Neural crest cell (in vitro differentiated cells): ENCODE measurements at places on chromosomes 5 and 9. TPM values are rescaled to one million over a fixed set of nuclear protein-coding genes. Genes with fewer than 3 reads are reported as not detected.

DNA sequence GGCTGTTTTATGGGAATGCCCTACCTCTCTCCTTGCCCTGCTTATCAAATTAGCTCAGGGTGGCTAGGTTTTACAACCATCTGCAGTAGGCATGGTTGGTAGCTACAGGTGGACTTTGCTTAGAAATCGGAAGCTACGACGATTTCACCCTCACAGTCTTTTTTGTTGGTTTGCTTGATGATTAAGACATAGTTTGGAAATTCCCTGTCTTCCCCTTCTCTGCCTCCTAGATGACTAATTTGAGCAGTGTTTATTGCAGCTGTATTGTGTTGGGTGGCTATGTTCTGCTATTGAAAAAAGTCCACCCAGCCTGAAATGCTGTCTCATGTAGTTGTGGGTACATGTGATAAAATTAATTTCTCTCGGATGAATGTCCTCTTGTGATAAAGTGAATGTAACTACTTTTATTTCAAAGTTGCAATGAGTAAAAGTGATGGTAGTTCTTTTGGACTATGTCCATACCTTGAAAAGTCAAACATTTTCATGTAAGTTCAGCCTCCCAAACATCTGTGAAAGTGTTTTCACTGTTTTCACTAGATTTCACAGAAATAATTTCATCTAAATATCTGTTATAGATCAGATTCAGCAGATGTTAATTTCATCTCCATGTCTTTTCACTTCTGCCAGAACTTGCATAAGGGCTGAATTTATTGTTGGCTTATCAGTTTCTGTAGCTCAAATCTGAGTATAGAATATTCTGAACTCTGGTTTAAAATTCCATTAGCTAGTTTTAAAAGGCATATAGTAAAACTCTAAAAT is 37.3 kb upstream of the FYB1 start:
- DNase-seq: no peak

- DNase-seq: no peak
Measured at GRCh38 chr5:159749146-159749545, 167.1 kb upstream of the ADRA1B start.

DNA sequence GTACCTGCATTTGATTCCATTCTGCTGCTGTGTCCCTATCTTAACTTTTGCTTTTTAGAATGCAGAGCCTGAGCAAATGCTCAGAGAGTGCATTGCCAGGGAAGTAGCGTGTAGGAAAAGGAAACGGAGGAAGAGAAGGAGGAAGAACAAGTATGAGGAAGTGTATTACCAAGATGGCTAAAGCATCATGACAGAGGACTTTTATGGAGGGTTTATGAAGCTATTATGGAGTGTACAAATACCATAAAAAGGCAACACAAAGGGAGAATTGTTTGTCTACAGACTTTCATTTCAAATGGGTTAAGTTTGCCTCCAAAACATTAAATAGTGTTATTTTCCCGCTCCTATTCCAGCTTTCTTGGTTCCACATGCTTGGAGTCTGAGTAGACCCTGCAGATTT is 1899.8 kb upstream of the NUDT12 start:
- no peak for DNase-seq

Gene RNF130
- 113 and 116 TPM in 2 replicates for total RNA-seq

DNA sequence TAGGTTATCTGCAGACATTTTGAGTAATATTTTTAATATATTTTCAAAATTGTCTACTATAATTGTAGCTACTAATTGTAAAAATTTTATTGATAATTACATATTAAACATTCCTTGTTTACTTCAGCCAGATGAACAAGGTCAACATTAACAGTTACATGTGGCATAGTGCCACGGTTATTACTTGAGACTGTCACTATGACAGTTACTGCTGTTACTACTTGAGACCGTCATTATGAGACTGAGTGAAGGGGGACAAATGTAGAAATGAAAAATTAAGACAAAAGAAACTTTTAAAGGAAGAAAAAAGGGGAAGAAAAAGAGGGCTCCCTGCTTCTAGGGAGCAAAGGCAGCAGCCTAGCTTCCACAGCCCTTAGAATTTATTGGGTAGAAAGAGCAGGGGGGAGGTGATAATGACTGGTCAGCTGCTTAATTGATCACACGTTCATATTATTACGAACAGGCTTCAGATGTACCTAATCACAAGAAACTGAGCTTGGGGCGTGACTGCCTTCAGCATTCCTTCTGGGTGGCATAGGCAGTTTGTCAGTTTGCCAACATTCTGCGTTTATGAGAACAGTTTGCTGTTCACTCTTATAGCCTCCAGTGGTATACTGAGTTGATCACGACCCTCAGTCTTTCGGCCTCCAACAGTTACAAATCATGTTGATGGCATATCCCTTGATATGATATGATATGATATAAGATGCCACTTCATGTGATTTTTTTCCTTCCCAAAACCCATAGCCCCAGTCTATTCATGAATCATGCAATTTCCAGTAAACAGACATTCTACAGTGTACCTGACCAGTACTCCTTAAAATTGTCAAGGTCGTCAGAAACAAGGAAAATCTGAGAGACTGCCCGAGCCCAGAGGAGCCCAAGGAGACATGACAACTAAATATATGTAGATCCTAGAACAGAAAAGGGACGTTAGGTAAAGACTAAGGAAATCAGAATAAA is 13.1 kb downstream of the MARCHF6 start:
- DNase-seq: no peak

DNA sequence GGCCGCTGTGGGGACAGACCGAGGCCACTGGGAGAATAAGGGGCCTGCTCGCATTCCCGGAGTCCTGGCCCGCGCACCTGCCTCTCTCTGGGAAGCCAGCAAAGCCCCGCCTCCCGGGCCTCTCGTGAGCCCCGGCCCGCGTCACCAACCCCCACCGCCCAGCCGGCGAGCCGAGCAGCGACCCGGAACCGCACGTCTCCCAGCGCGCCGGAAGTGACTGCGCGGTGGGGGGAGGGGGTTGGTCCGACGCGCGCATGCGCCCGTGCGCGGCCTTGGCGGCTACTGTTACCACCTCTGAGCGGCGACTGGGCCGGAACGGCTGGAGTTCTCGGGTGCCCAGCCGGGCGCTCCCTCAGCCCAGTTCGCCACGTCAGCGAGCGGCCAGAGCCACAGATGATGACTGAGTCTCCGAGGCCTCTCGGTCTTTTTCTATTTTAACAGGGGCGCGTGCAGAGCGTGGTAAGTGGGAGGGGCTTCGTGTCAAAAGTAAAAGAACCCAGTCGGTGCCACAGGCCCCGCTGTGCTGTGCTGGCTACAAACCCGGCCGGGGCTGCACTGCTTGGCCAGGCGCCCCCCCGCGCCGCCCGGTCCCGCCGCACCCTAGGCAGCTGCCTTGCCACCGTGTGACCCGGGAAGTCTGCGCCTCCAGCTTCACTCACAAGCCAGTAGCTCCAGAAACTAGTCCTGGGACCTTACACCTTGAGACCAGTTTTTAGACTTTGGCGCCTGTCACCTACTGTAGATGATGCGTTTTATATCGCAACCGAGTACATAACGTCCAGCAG is at the start of gene GOLGA1:
Gene GOLGA1 (minus strand): TSS at position 190 of the 785 bp plus-strand sequence. CDS start 2,372 bp downstream, outside the sequence.
- DNase-seq: peak; percentile 92

Gene SPTLC1
- 50.2 and 51.8 TPM in 2 replicates for total RNA-seq

Gene FREM1
- 57.5 and 57.7 TPM in 2 replicates for total RNA-seq

DNA sequence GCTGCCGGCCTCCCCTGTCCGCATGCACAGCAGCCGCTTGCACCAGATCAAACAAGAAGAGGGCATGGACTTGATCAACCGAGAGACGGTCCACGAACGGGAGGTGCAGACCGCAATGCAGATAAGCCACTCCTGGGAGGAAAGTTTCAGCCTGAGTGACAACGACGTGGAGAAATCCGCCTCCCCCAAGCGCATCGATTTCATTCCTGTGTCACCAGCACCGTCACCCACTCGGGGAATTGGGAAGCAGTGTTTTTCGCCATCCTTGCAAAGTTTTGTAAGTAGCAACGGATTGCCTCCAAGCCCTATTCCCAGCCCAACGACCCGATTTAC is 75.3 kb downstream of the PIP5K1B start:
- DNase-seq: no peak

DNA sequence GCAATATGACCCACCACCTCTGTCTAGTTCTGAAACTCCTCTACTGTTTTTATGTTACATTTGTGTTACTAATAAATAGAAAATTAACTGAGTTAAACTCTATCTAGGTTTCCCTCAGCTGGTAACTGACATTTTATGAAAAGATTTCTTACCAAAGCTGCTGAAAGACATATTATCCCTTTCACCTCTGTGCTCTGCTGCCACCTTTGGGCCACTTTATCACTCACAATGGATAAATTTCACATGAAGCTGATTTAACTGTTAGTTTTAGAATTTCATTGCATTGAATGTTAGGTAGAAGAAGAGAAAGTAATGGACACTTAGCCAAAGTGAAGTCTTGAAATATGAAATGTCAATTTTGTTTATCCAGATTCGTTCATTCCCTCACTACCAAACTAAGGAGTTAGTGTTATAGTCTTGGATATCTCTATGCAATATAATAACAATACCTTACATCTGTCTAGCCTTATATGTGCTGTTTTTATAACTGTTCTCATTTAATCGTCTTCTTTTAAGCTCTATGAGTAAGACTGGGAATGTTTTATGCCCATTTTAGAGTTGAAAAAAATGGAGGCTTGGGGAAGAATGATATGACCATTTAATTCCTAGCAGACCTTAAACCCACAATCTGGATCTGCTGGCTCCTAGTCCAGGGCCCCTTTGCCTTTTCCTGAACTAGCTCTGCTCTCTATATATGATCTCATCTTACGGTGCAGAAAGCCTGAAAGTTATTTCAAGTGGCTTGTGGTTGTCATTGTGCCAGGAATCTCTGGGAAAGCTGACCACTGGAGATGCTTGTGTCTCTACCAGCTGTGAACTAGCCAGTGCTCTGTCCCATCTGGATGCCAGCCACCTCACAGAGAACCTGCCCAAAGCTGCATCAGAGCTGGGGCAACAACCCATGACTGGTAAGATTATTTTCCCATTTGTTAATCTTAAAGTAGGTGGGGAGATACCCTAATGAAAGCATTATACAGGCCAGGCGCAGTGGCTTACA is 97.1 kb downstream of the GOLPH3 start:
- peak; percentile 48 for DNase-seq
